ENCODE measurements at places on chromosomes 2 and 18.

DNA sequence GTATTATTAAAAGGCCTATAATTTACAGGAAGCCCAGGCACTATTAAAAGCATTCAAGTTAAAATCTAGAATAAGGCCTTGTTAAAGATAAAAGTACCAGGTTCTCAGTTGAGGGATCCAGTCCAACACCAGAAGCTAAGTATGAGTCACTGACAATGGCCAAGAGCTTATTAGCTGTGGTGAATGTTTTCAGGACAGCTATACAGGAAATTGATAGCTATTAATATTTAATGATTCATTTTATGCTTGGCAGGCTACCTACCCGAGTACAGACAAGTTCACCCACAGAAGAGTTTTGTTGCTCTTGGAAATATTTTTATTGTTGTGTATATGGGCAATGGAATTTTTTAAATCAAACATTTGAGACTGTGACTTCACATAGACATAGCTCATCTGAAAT, 729.6 kb upstream of the ZNF804A start:
- DNase-seq: no peak

DNA sequence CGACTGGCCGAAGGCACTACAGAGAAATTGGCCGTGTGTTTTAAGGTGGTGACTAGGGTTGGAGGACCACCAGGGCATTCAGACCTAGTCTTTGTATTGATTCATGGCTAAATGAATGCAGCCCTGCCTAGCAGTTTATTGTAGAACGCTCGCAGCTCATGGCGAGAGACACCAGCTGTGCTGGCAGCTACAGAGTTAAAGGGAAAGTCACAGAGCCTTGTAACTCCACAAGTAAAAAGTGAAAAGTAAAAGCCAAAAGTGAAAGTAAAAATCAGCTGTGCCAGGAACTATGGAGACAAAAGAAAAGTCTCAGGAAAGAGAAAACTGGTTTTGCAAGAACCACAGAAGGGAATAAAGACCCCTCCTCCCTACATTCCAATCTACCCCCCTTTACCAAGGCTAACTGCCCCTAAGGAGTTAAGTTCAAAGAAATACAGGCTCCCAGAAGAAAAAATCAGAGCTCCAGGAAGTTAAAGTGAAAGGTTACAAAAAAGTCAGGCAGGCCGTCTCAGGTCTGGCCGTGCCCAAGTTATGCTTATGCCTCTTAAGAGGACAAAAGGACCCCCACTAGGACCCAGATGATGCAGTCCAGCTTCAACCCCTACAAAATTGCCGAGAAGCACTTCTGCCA, 46.4 kb upstream of the SELENOI start:
- peak; percentile 28 for DNase-seq

DNA sequence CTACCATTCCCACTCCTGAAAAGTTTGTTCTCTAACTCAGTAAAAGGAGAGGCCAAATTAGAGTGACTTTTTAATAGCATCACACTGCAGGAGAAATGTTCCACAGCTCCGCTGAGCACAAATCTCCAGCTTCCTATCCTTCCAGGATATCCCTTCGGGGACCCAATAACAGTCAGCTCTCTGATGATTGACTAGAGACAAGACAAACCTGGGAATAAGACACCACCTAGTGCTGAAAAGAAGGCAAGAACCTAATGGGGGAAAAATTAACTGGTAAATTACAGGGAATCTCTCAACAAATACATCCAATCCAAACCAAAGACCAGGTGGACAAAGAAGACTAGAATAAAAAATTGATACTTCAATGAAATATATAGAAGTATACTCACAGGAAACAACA, 977.1 kb upstream of the SOX11 start:
- no peak for DNase-seq

- peak; percentile 88 for DNase-seq
Measured at GRCh38 chr2:36486521-36487044, 111.4 kb downstream of the FEZ2 start.

DNA sequence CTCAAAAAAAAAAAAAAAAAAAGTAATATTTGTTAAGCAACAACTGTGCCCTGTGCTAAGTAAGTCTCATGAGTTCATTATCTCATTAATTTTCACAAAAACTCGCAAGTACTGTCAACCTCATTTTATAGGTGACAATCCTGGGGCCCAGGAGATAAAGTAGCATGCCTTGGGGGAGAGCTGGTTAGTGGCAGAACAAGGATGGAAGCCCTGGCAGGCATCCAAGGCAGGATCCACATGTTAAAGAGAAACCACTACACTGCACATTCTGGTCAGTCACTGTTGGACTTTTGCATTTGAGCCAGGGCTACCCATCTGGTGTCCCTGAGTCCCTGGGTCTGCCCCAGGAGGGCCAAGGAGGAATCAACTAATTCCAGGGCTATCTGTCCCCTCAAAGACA, 54.6 kb downstream of the ZFP36L2 start:
- peak; percentile 17 for DNase-seq

- no peak for DNase-seq
Measured at GRCh38 chr2:96489261-96489660, 15.9 kb downstream of the NEURL3 start.

- DNase-seq: no peak
Measured at GRCh38 chr2:162123806-162124758, 28.0 kb downstream of the GCG start.

DNA sequence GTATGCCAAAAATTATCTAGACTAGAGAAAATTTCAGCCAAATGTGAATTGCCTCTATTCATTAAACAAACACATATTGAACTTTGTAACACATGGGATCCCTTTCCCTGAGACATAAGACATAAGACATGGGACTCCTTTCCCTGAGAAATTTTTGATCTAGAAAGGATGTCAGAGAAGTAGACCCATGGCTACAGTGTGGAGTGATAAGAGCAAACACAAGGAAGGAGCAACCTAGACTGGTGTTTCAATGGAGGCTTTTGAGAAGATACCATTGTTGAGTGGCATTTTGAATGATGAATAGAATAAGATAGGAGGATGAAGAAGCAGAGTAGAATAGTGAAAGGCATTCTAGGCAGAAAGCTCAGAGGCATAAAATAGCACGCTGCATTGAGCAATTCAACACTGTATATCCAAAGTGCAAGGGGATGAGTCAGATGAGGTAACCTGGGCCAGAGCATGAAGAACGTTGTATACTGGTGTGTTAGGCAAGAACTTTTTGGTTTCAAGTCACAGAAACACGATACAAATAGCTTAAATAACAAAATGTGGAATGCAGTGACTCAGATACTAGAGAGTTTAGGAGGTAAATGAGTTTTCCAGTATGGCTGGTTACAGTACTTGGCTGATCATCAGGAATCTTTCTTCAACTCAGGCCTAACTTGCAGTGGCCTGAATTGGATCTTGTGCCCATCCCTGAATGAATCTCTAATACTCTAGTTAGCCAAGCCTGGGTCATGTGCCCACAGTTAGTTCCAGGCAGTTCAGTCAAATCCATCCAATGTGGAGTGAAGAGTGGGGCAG, 129.8 kb upstream of the TANK start:
- DNase-seq: peak; percentile 100

GRCh38 chr2:5885451-5886173, 193.4 kb downstream of the SOX11 start:
- DNase-seq: no peak

DNA sequence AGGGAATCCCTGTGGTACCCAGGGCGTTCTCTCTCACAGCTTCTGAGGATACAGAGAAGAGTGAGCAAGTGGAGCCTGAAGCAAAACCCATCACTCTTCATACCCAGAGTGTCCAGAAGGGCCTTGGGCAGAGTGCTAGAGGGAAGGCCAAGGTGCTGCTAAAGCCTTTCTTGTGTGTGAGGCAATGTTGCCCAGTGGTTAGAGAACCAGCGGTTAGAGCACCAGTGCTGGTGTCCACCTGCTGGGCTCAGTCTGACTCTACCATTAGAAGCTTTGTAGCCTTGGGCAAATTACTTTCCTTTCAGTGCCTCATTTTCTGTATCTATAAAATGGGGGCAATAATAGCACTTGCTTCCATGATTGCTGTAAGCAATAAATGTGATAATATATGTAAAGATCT, 210.5 kb upstream of the SKOR2 start:
- no peak for DNase-seq

GRCh38 chr2:112686348-112687217, 34.2 kb upstream of the NT5DC4 start:
- no peak for DNase-seq

DNA sequence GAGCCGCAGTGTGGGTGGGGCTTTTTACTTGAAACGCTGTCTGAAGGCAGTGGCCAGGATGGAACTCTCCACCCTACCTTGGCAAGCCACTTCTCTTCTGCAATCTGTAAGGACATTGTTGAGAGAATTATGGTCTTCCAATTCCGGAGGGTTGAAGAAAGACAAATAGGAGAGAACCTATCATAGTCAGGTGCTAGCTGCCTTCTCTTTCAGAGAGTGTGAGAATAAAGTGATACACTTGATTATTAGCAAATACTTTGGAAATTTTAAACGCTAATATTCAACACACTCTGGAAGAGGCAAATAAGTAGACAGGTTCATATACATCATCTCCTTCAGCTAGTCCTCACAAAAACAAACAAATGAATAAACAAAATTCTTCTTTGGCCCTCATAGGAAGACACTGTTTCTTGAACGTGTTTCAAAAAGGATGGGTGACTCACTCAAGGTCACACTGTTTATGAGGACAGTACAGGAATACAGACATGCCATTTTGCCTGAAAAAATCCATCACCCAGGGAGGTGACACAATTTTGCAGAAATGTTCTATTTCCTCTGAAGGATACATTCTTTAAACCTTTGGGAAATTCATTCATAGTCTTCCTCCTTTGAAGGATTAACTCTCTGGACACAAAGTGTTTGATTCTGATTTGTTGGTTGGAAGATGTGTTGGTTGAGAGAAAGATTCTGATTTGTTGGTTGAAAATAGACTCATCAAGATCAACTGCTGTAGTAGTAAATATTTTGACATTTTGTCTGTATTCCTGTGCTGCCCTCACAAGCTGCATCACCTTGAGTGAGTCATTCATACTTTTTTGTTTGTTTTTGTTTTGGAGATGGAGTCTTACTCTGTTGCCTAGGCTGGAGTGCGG, 2.2 kb upstream of the IL1RN start:
- DNase-seq: no peak

GRCh38 chr18:23049698-23050373, 85.4 kb upstream of the CABLES1 start:
- DNase-seq: no peak

DNA sequence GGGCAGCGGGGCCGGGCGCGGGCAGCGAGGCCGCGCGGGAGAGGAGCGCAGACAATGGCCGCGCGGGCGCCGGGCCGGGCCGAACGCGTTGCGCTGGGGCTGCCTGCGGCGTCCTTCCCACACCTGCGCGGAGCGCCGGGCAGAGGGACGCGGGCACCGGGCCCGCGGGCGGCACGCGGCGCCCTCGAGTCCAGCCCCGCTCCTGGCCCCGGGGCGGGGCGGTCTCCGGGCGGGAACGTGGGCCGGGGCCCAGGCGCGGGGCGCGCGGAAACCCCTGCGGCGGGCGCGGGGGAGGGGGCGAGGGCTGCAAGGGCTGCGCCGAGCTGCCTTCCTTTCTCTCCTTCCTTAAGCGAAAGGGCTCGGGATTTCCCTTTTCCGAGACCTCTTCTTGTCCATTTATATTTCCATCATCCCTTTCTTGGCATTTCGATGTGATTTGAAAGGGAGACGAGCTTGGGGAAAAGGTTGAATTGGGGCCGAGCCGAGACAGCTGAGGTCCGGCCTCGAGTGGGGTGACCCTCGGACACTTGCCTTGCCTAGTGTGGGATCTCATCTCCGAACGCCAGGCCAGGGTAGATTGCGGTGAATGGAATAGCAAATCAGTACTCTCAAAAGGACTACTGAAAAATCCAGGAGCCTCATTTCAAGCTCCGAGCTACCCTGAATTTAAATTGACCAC, 676 bp downstream of the KLHL23 start:
- DNase-seq: no peak

DNA sequence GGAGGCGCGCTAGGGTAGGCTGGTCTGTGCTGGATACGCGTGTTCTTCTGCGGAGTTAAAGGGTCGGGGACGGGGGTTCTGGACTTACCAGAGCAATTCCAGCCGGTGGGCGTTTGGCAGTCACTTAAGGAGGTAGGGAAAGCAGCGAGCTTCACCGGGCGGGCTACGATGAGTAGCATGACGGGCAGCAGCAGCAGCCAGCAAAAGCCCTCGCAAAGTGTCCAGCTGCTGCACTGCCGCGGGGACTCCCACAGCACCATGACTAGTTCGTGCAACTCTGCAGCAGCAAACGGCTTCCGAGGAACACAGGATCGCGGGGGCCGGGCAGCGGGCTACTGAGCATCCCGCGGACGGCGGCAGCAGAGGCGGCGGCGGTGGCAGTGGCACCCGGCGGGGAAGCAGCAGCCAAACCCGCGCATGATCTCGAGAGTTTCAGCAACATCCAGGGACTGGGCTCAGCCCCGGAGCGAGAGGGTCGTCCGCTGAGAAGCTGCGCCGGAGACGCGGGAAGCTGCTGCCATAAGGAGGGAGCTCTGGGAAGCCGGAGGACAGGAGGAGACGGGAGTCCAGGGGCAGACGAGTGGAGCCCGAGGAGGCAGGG, 368 bp downstream of the TMEFF2 start:
- DNase-seq: no peak

- no peak for DNase-seq
Measured at GRCh38 chr2:154855138-154855537, 156.6 kb downstream of the KCNJ3 start.

GRCh38 chr2:212929971-212930370, 221.4 kb downstream of the IKZF2 start:
- DNase-seq: no peak

DNA sequence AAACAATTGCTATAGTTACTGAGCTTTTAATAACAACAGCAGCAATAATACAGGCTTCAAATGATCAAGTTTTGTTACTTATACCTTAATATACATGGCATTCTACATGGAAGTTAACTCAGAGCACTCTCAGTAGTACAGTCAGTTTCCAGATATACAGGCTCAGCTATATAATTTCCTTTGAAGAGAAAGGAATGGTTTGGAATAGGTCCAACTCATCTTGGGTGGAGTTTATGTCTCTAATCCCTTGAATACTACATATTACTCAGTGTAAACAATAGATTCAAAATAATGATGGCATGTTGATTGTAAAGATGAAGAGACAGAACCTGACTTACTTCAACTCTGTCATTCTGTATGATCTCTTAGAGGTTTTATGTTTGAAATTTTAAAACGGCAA, 174.9 kb downstream of the EPHA4 start:
- no peak for DNase-seq

GRCh38 chr2:158486970-158487325, 30.2 kb downstream of the PKP4 start:
- no peak for DNase-seq

- DNase-seq: no peak
Measured at GRCh38 chr2:149606251-149606811, 18.8 kb upstream of the MMADHC start.

GRCh38 chr2:182066400-182067087, 80.9 kb downstream of the PPP1R1C start:
- DNase-seq: peak; percentile 78

GRCh38 chr2:119259296-119259860, 35.7 kb downstream of the STEAP3 start:
- no peak for DNase-seq

- DNase-seq: no peak
Measured at GRCh38 chr2:191081411-191082155, 67.6 kb upstream of the STAT1 start.
